ENCODE measurements at places on chromosomes 3 and 15.

- no peak for DNase-seq
Measured at GRCh38 chr3:129586746-129587430, 19.6 kb downstream of the PLXND1 start.

- DNase-seq: no peak
Measured at GRCh38 chr3:36058404-36059030, 321.8 kb upstream of the STAC start.

GRCh38 chr15:45231864-45232562 is 20.0 kb upstream of the SLC28A2 start:
- DNase-seq: no peak

GRCh38 chr3:9422712-9423424 is 25.5 kb downstream of the SETD5 start:
- DNase-seq: peak; percentile 50

DNA sequence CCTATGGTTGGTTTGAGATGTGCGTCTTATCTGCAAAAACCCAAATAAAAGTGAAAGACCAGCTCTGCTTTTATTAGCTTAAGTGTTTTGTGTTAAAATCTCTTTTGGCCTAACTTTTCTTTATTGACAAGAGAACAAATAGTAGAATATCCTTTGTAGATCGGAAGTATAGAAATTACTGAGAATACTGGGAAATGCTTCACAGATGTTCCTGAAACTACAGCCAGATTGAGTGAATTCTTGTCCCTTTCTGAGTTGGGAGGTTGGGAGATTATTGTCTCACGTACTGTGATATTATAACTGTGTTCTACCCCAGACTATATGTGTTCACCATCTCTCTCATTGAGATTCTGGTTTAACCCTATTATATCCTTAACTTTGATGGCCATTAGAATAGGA is 21.7 kb downstream of the RAB8B start:
- no peak for DNase-seq

- DNase-seq: no peak
Measured at GRCh38 chr3:18716821-18717220, 291.7 kb upstream of the SATB1 start.

- no peak for DNase-seq
Measured at GRCh38 chr15:40722934-40723333, 28.0 kb downstream of the RAD51 start.

DNA sequence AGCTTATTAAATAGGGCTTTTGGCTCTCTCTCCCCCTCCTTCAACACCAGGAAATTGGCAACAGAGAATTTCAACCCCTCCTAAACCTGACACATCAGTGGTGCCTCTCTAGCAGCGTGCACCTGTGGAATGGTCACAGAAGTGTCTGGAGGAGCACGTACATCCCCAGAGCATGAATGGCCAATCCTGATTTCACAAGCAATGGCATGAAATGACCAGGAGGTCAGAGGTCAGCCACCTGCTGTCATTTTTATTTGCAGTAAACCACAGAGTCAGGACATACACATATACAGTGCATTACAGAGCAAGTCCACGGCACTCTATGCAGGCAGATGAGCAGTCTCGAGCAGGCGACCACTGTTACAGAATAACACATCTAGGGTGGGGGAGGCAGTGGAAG is 25.1 kb upstream of the ETV5 start:
- DNase-seq: no peak

GRCh38 chr3:156781310-156782230 is 44.6 kb upstream of the LEKR1 start:
- no peak for DNase-seq

- DNase-seq: no peak
Measured at GRCh38 chr3:10888518-10889090, 72.6 kb downstream of the SLC6A11 start.

GRCh38 chr3:120608506-120608905 is 12.4 kb downstream of the NDUFB4 start:
- no peak for DNase-seq

GRCh38 chr3:105767216-105767615 is 101.6 kb downstream of the CBLB start:
- DNase-seq: no peak

GRCh38 chr3:156630081-156630772 is 44.2 kb upstream of the TIPARP start:
- no peak for DNase-seq

DNA sequence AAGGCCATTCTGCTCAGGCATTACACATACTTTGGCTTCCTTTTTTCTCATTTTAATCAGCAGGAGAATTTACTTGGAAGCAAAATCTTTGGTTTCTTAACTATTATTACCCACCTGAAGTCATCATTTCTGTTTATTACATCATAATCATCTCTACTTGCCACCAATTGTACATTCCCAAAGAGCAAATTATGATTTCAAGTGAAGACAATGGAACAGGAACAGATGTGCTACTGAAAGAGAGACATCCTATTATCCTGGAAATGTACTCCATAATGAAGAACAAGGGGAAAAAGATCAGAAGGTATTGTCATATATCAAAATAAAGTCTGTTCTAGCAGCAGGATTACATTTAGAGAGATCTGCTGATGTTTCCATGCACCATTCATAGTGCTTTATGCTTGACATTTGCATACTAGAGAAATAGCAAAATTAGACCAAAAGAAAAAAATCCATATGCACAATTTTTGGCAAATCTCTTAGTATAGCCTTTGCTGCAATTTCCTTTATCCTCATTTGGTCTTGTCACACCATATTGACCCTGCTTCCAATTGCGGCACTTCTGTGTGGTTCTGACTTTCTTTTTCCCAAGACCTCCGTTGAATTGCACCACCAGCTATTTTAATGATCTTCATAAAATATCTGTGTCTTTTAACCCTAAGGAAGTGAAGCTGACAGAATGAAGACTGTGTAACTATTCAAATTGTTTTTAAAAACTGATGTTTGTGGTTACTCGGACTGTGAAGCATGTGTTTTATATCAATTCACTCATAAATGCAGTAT is 683.8 kb downstream of the ZNF385D start:
- DNase-seq: no peak

- no peak for DNase-seq
Measured at GRCh38 chr3:19526071-19526470, 377.8 kb downstream of the KCNH8 start.

DNA sequence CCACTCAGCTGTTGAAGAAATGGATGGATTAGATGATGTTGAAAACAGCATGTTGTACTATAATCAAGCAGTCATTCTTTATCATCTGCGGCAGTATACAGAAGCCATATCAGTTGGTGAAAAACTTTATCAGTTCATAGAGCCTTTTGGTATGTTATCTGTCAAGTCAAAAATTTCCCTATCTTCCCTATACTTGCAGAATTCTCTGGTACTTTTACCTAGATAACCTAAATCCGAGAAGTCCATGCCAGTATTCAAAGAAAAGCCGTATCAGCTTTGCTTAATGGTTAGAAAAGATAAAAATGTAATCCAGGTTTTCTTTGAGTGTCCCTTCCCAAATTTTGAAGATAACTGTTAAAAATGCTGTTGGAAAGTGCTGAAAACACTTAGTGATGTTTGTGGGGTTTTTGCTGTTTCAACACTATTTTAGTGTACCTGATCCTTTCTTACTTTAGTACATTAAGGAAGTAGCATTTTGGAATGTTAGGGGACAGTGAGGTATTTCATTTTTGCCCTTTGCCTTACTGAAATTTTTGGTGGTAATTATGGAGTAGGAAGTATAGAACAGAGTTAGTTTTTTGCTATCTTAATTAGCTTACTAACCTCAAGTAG is 23.8 kb downstream of the CNOT10 start:
- no peak for DNase-seq

DNA sequence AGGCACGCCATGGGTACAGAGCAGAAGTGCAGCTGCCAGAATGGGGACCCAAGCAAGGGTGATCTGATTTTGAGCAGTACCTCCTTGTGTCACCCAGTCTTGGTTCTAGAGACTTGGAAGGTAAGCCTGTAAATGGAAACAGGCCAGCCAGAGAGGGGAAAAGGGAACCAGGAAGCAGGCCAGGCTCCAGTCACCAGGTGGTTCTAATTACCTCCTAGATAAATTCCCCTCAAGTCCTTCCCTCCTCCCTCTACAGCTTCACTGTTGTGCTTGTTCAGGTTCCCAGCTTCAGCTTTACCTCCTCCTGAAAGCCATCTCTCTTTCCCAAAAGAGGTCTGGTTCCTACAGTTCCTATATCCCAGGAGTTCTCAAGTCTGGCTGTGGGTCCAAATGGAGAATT is 58.8 kb upstream of the SLC7A14 start:
- no peak for DNase-seq

- no peak for DNase-seq
Measured at GRCh38 chr3:38088126-38089078, 48.5 kb downstream of the ACAA1 start.

- DNase-seq: no peak
Measured at GRCh38 chr3:25421747-25422146, 6.3 kb upstream of the RARB start.

DNA sequence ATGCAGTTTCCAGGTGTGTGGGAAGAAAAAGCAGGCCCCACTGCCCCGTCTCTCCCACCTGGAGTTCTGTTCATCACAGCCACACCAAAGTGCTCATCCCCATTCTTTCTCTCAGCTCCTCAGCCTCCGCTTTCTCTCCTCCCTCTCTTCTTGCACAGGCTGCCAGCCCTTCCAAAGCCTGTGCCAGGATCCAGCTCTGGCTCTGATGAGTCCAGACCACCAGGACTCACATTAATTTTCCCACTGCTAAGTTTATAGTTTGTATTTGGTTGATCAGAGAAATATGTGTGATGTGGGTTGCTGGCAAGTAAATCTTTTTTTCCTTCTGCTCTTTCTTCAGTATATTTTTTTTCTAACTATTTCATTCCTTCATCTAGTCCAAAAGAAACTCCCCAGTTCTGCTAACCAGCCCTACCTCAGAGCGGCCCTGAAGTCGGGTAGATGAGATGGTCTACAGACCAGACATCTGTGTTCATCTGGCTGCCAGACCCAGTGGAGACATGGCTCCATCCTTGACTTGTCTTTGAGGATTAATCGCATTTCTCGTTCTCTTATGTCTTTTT is 49.8 kb downstream of the BOC start:
- no peak for DNase-seq

- no peak for DNase-seq
Measured at GRCh38 chr3:135907422-135908165, 57.9 kb upstream of the PPP2R3A start.

- no peak for DNase-seq
Measured at GRCh38 chr3:62415312-62415801, 42.0 kb upstream of the FEZF2 start.
